ENCODE measurements at places on chromosomes 1 and 21. TPM values are rescaled to one million over a fixed set of nuclear protein-coding genes. Genes with fewer than 3 reads are reported as not detected.

DNA sequence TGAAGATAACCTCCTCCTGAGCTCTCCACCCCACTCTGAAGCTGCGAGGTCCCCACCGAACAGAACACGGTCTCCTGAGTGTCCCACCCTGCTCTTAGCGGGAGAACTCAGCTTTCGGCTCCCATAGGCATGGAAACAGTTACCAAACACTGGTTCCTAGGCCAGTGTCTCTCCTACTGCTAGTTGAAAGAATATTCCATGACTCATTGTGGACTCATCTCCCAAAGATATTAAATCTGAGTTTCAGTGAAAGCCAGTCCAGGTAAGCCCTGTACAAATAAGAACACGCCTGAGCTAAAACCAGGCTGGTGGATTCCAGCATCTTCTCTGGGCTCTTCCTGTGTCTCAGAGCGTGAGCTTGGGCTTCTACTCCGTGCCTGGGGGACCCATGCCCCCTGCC is 107.5 kb upstream of the CLDN14 start:
- DNase-seq = no peak

DNA sequence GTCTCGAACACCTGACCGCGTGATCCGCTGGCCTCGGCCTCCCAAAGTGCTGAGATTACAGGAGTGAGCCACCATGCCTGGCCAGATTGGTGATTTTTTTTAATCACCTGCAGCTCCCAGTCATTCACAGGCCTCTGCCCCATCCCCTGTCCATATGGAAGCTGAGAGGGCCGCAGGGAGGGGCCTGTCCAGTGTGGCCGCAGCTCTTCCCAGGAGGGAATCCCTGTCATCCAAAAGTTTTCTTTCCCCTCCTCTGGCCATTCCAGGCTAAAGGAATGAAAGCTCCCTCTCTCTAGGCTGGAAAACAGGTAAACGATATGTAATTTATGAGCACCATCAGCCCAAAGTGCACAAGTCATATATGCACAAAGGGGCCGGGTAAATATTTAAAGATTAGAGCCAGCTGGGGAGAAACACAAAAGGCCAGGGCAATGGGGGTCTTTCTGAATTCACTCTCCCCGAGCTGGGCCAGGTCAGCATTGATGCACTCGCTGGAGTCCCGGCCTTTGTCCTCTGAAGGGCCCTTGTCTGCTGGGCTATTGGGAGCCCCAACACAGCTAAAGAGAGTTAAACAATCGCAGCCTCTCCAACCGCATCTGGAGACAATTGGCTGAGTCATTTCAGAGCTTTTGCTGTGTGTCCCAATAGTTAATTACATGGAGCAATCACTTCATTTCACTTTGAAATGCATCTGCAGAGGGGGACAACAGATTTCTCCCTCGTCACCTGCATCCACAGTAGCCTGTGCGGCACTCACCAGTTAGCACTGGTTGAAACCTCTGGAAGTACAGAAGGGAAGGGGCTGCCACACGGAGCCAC is 3.8 kb upstream of the HES3 start:
- DNase-seq = peak; percentile 58

DNA sequence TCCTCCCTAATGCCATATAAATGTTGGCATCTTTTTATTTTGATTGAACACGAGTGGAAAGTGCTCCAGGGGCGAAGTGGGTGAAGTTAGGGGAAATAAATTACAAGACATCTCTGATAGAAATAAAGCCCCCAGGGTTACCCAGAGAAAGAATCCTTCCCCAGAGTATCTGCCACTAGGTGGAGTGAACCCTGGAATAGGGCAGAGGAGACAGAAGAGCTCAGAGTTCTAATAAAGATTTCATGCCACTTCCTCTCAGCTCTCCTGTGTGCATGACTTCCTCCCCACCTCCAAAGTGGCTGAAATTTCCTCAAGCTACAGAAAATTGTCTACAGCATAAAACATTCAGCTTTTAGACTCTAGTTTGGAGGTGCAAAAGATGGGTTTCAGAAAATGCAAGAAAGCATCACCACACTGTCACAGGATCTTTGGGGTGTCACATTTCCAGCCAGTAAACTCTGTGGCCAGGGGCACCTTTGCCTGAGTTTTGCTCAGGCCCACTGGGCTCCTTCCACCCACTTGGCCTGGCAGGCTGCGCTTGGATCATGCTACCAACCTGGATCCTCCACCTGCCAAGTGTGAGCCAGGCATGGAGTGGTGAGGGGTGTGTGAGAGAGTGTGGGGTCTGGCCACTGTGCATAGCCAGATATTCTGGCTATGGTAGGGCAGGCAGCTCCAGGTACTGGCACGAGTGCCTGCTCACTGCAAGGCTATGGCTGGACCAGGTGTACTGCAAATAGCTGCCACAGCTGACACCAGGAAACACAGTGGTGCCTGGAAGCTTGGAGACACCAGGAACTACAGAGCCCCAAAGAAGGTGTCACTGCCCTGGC is 208.8 kb upstream of the USP25 start:
- DNase-seq = no peak

DNA sequence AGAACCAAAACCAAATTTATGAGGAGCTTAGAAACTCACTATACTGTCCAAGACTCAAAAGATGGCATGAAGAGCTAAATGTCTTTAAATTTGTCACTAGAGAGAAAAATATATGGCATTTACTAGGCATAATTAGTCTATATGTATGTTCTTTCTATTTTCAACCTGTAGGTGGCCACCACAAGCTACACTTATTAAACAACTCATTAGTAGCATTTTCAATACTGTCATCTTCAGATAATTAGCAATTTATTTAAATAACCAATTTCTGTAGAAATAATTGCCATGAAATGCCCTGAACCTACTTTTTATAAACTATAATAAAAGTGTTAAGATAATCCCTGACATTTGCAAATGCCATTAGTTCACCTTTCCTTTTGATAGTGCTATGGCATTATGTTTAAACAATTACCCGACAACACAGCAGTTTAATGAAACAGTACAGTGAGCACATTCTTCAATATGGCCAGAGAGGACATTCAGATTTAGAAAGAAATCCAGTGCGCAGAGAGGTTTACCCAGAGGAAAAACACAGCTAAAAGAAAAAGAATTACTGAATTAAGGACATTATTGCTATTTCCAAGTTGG is 522.5 kb downstream of the PTBP2 start:
- no peak for DNase-seq

DNA sequence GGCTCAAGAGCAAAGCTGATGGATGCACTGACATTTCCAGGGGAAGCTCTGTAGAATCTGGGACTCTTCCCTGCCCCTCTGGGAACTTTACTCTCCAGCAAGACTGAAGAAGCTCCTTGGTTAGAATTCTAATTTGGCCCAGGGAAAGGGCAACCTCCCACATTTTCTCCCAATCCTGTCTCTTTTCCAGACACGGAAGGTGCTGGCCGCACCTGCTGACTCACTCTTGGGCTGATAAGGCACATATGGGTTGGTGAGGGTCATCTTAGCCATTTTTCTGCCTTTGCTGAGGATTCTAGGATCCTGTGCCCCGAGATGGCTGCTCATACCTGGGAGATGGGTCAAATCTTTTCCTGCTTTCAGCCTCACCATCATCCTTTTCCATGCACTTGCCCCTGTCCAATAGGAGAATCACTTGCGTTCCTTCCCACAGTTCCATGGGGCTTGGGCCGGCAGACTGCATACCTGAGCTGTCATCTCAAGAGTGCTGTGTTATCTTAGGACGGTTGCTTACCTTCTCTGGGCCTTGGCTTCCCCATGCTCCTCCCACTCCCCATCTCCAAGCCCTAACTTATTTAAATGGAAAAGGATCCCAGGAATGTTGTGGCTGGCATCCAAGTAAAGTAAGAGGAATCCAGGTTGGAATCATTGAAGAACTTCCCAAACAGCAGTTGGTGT is 1.3 kb downstream of the TINAGL1 start:
- DNase-seq = no peak

The ABCA4 gene
- total RNA-seq = 3.8 TPM

DNA sequence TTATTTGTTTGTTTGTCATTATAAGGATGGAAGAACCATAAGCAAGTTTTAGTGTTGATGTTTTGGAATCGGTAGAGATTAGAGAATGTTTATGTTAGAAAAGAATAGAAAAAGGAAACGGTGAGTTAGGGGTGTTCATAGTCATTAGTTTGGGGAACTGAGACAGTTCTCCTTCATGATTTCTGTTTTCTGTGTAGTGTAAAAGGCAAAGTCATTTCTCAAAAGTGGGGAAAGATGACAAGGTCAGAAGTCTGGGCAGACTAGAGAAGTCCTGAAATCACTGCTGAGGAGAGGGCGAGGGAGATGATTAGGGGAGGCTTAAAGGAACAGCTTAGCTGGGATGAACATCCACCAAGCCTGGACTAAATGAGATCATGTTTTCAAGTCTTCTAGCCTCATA is 498.9 kb downstream of the TTLL7 start:
- DNase-seq = no peak

- peak; percentile 38 for DNase-seq
Observed at GRCh38 chr1:23558140-23558871, 995 bp downstream of the ID3 start.

The PLA2G2A gene
- 4.8 TPM for total RNA-seq

The WARS2 gene
- 39.9 TPM for total RNA-seq

GRCh38 chr1:226223157-226223785 is at the start of gene MIXL1:
TSS of gene MIXL1 (plus strand) at chr1:226223664. CDS start at chr1:226223682, 18 bp downstream.
- DNase-seq = no peak

DNA sequence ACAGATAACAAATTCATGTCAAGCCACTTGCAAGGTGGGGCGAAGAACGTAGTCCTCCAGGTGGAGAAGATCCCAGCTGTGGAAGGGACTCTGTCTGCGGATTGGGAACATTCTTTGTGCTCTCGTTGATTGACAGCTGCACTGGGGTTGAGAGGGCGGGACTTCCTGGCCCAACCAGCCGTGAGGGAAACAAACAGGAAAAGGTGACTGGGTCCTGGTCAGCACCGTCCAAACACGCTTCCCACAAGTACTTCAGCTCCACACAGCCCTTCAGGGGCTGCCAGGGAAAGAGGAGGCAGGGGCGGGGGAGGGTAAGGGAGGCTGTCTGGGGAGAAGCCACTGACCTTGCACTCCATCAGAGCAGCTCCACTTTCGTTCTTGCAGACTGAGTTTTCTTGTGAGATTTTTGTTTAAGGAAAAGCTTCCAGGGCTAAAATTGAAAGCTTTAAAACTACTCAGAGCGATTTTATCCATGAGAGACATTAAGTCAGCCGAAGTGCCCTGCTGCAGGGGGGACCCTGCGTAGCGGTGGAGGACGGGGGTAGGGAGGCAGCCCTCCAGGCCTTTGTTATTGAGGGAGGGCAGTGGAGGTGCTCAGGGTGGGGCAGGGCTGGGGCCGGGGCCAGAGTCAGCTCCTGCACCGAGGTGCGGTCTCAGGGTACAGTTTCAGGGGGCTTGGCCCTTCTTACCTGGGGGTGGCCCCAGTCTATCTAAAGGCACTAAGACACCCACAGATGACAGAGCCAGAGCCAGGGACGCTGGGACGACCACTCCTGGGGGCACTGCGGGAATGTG is 21.6 kb upstream of the STUM start:
- no peak for DNase-seq

The TNFAIP8L2 gene
- total RNA-seq = 2.2 TPM

- DNase-seq = no peak
Observed at GRCh38 chr1:29970747-29971325, 734.5 kb downstream of the PTPRU start.

GRCh38 chr1:63845346-63845745 is 71.5 kb downstream of the ROR1 start:
- DNase-seq = no peak

DNA sequence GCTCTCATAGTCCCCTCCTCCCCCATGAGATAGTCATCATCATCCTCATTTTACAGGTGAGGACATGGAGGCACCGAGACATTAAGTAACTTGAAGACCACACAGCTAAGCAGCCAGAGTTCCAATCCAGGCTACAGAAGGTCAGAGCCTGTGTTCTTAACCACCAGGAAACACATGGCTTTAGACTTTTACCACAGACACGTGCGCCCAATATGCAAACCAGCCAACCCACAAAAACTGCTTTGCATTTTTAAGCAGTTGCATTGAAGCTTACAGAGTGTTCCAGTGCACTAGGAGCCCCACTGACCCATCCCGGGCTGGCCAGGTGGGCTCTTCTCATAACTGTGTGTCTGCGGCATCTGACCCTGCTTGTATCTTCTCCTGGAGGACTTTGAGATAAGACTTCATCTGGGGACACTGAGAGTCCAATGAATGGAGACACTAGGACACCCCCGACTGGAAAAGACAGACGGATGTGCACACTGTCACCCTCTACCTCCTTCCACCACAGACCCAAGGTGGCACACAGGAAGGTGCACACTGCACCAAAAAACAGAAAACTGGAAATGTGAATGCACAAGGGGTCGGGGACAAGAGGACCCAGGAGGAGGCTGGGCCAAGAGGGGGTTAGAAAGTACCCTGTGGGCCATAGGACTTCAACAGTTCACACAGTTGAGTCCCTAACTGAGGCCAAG is 56.4 kb downstream of the ETS2 start:
- peak; percentile 45 for DNase-seq

DNA sequence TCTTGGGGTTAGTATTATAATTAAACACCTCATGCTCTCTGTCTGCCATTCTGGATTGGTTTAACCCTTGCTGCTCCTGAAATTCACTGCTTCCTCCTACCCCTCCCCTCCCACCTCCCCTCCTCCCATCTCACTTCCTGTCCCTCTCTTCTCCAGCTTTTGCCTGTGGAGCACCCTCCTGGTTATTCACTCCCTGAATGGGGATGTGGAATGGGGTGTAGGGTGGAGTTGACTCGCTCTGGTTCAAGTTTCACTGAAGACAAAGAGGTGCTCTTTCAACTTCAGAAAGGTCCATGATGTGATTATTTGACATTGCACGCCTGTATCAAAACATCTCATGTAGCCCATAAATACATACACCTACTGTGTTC is 160.5 kb downstream of the PLXNA2 start:
- no peak for DNase-seq

- peak; percentile 40 for DNase-seq
Observed at GRCh38 chr1:64263856-64264255, 60.4 kb downstream of the UBE2U start.

DNA sequence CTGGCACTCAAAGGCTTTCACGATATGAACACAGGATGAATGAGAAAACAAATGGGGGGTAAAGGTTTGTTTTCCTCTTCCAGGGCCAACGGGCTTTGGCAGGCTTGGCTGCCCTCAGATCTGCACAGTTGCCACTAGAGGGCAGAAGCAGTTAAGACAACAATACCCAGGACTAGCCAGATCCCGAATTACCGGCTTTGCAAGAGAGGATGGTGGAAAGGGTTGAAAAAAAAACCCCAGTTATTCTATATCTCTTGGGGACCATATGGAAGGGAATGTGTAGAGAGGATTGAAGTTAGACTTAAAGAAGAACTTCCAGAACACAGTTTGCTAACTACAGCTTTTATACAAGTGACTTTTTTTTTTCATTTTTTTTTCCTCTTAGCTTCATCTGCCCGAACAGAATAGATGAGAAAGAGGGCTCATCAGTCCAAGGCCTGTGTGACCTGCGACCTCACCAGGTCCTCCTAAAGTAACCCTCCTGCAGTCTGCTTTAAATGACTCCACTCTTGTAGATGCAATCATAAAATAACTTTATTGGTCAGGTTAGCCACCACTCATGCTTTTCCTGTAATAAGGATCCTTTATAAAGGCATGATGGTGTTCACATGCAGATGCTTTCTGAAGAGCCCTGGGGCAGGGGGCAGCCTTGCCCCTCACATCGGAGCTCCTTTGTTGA is 10.7 kb downstream of the FMOD start:
- peak; percentile 79 for DNase-seq

The IL19 gene
- total RNA-seq = not detected

The AADACL4 gene
- total RNA-seq = 0.79 TPM
